Effector memory CD8-positive, alpha-beta T cell (primary cell): ENCODE measurements at places on chromosomes 1 and 21.

GRCh38 chr1:204104331-204105130 is 31.6 kb downstream of the SOX13 start:
- DNase-seq: no peak

DNA sequence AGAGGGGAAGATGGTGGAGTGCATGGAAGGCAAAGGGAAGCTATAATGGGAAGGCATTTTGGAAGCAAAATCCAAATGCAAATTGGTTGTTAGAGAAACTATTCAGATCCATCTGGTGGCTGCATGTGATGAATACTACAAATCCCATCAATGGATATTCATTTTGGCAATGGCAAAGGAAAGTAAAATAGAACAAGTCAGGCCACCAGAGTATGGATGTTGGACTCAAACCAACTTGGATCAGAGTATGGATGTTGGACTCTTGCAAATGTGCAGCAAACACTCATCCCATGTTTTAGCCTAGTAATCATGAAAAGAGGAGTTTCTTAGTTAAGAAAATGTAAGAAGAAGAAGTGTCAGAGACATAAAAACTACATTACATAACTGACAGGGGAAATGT is 289.6 kb upstream of the DAB1 start:
- no peak for DNase-seq

- DNase-seq: no peak
Observed at GRCh38 chr1:3734602-3735001, 17.6 kb upstream of the CCDC27 start.

DNA sequence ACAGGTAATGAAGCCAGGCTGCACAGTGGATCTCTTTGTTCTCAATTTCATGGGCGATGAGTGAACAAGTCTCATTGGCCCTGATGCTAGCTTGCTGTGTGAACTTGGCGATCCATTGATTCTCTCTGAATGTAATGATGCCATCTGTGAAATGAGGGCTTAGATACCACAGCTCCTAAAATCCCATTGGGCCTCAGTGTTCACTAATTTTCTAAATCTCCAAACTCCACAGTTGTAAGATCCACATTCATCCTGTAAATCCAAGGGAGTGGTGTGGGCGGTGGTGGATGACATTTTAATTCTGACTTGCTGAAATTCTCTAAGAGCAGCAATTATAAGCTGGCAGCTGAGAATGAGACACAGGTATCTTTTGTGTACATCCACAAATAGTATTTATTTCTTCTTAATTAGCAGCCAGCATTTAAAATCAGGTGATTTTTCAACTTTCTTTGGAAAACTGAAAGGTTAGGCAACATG is 9.6 kb upstream of the ACTL8 start:
- no peak for DNase-seq

GRCh38 chr1:180953291-180954004 is 40.8 kb downstream of the KIAA1614 start:
- peak; percentile 6 for DNase-seq

DNA sequence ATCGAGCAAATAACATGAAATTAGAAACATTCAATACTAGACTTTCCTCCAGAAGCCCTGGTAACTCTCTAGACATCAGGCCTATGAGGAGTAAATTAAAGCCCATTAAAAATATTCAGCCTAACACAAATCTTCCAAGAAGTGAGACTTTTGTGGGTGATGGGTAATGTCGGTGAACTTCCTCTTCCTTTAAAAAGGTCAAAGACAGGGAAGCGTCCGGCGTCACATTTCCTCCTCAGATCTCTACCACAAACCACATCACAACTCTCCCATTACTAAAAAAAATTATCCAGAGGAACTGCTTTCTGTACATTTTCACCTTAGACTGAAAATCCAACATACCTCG is 1.4 kb downstream of the EIF4G3 start:
- no peak for DNase-seq

DNA sequence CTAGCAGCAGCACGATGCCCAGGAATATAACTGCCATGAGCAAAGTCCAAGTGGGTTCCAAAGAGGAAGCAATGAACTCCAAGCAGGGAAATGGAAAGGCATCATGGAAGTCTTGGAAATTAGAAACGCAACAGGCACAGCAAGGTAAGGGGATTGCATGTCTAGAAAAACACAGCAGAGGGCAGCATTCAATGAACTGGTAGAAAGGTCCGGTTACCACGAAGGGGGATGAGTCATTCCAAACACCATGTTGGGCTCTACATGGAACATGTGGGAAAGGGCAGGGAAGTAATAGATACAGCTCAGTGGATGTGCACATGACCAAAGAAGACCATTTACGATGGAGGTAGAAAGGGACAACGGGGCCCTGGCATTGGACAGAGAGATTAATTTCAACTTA is 36.4 kb downstream of the RXRG start:
- no peak for DNase-seq

DNA sequence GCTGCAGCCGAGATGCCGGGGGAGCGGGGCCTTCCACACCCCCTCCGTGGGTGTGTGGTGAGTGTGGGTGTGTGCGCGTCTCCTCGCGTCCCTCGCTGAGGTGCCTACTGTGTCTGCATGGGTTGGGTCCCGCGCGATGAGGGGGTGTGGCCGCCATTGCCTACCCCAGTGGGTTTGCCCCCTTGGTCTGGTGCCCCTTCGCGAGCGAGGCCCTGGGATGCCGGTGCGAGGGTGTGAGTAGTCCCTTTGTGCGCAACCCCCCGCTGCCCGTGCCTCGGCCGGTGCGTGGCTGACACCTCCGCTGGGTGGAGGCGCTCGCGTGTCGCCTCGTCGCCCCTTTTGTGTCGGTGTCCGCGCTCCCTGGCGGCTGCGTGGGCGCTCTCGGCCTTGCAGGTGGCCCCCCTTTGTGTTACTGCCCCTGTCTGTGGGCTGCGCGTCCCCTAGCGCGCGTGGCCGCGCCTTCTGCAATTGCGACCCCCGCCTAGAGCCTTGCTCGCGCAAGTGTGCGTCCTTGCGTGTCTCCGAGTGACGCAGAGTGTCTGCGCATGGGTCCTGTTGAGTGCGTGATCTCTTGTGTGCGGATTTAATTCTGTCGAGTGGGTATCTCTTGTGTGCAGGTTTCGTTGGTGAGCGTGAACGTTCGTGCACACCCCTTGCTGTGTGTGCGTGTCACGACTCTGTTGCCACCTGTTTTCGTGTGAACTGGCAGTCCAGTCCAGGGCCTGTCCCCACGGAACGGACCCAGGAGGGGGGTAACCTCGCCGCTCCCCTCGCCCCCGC is 553 bp downstream of the TTC3 start:
- DNase-seq: peak; percentile 65

DNA sequence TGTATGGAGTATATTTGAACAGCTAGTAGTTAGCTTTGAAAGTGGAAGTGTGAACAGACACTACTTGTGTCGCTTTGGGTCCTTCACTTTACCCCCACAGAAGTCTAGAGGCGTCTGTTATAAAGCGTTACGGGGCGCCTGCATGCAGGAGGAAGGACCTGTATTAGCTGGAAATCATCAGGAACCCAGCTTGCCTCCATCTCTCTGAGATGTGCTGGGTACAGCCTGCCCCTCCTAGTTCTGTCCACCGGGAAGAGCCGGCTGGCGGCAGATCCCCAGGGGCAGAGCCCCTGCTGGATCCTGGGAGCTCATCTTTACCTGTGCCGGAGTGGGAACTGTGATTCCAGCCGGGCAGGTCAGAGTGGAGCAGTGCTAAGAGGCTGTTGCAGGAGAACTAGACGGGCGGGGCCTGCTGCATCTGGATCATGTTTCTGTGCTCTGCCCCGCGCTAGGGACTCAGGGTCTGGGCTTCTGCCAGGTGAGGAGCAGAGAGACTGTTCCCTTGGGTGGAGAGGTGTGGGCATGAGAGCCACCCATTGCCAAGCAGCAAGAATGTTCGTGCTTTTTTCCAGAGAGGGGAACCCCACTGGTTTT is 22.3 kb upstream of the SPSB1 start:
- no peak for DNase-seq

- DNase-seq: no peak
Observed at GRCh38 chr1:230171356-230172015, 104.4 kb downstream of the GALNT2 start.

GRCh38 chr1:43841321-43842174 is 92.1 kb upstream of the ARTN start:
- DNase-seq: no peak

GRCh38 chr21:28640326-28640725 is 352.4 kb downstream of the LTN1 start:
- DNase-seq: no peak

DNA sequence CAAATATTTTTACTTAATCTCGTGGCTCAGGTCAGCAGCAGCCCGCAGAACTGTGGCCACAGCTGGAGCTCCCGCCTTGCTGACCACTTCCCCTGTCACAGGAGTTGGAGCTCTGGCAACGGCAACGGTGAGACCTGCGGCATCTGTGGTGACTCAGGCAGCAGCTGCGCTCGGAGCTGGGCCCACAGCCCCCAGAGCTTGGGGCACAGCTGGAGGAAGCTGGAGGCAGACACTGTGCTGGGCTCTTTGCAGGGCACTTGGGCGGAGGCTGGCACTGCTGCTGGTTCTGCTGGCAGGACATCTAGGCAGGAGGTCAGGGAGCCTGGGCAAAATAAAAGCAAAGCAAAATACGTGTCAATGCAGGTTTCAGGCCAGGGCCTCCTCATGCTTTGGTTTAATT is at the start of gene LCE3A:
Gene LCE3A, minus strand, starts transcription at position 301 of the 400 bp plus-strand sequence. Its CDS starts 0 bp downstream, at position 301.
- DNase-seq: no peak

GRCh38 chr1:161486806-161487741 is 18.2 kb upstream of the FCGR2A start:
- DNase-seq: peak; percentile 60

DNA sequence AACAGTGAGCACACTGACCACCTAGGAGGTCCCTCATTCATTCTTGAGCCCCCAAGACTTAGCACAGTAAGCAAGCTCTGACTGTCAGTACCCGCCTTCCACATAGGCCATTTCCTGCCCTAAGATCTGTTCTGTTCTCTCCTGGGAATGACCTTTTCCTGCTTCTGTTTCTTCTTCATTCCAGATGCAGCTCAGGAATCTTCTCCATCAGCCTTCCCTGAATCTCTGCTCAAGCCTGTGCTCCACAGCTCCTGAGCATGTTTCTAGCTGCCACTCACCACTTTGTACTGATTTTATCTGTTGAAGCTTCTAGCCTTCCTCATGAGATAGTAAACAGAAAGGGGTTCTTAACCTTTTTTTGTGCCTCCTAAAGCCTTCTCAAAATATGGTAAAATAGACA is 56.6 kb downstream of the ZNF281 start:
- no peak for DNase-seq

DNA sequence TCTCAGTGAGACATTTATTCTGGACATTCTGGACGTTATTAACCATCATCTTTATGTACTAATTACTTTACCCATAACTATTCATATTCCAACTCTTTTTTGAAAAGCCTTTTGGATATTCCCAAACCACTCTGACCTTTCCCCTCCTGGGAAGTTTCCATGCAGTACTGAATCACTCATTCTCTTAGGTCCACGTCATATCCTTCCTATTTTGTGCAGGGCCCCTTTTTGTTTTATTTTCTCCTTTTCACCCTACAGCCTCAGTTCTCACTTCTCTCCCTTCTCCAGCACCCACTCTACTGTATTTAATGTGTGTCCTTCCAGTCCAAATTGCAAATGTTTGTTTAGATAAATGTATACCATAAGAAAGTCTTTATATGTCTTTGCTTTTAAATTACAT is 16.4 kb upstream of the ATP1A1 start:
- DNase-seq: no peak

GRCh38 chr1:99580451-99580850 is 65.5 kb upstream of the PALMD start:
- no peak for DNase-seq

DNA sequence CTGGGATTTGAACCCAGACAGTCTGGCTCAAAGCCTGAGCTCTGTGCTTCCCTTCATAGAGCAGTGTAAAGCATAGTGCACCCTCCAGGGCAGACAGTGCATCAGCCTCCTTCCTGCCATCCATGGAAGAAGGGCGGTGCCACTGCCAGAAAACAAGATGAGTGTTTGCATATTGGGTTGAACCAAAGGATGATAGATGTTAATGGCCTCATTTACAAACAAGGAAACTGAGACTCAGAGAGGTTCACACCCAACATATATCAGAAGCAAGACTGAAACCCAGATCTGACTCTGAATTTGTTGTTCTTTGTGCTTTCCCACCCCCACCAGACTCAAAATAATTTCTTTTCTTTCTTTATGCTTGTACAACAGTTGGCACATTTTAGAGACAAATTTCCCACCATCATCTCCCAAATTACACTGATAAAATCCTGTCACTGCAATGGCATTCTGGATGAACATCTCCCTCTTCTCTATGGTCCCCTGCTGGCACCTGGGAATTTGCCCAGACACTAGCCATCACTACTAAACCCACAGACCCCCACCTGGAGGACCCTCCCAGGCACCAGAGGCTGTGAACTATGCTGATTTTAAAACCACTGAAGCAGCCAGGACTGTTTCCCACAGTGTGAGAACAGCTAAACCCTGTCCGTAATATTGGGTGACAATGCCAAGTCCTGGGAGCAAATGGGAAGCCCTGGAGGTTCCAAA is 45.4 kb upstream of the MPZL1 start:
- DNase-seq: no peak

DNA sequence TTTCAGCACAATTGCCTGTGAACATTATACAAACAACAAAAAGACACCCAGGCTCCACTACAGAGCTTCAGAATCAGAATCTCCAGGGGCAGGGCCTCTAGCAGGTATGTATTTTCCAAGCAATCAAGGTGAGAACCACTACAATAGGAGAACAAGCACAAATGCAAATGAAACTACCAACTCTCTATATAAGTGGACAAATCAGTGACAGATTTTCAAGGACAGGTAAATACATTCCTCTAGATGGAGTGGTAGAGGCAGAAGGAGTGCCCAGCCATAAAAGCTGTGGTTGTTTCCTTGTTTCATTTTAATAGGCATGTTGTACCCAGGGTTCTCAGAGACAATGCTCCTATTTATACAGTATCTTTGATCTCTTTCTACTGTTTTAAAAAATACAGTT is 20.1 kb upstream of the CCDC17 start:
- DNase-seq: no peak

DNA sequence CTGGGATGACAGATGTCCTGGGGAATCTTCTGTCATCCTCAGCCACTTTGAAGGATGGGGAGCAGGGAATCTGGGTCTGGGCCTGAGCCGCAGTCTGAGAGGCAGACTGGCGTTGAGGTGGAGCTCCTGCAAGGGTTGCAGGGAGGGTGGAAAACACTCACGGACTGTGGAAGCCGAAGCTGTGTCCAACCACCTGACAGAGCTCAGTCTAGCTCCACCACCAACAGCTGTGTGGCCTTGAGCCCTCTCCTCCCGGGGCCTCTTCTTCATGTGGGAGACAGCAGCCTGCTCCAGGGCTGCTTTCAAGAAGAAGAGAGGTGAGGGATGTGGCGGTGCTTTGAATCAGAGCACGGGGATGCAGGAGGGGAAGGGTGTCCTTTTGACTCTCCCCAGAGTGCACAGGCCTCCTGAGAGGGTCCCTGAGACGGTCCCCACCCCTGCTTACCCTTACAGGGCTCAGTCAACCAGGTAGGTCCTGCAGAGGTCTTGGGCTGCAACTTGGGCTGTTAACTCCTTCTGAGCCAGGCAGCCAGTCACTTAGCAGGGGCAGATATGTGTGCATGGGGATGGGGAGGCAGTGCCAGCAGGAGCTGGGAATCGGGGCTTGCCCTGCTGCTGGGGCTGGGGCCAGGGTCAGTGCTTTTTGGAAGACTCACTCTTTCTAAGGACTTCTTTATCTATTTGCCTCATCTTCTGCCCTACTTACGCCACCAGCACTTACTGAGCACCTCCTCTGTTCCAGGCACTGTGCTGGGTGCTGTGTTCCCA is 216.3 kb downstream of the PTPRU start:
- DNase-seq: no peak

- DNase-seq: no peak
Observed at GRCh38 chr1:90782046-90782445, 64.9 kb upstream of the BARHL2 start.

GRCh38 chr1:59714966-59715365 is 99.8 kb upstream of the HOOK1 start:
- no peak for DNase-seq

- DNase-seq: no peak
Observed at GRCh38 chr21:37490084-37490483, 123.5 kb downstream of the DYRK1A start.
